WTC11 (cell line): ENCODE measurements at places on chromosomes 3 and 15.

DNA sequence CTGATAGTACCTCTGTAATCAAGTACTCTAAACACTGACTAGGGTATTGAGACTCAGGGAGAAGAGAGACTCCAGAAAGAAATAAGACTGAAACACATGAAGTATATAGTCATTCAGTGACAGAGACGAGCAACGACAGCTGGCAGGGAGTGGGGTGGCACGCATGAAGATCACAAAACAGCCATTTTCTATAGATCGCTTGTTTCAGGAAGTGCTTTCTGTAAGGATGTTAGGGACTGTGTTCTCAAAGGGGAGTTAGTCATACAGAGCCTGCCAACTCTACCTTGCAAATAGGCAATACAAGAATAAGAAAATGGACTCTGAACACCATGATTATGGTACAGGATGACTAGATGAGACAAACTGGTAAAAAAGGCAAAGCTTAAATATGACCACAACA lies 139.5 kb downstream of the TBL1XR1 start:
- no peak for DNase-seq

DNA sequence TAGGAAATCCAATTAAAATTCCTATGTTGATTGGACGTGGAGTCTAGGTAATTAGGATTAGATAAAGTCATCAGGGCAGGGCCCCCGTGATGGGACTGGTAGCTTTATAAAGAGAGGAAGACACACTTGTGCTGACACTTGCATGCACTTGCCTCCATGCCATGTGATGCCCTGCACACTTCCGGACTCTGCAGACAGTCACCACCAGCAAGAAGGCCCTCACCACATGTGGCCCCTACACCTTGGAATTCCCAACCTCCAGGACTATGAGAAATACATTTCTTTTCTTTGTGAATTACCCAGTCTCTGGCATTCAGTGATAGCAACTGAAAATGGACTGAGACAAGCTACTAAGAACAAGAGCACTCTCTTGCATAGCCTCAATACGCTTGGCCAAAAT lies 90.6 kb downstream of the CRYGS start:
- DNase-seq: no peak

DNA sequence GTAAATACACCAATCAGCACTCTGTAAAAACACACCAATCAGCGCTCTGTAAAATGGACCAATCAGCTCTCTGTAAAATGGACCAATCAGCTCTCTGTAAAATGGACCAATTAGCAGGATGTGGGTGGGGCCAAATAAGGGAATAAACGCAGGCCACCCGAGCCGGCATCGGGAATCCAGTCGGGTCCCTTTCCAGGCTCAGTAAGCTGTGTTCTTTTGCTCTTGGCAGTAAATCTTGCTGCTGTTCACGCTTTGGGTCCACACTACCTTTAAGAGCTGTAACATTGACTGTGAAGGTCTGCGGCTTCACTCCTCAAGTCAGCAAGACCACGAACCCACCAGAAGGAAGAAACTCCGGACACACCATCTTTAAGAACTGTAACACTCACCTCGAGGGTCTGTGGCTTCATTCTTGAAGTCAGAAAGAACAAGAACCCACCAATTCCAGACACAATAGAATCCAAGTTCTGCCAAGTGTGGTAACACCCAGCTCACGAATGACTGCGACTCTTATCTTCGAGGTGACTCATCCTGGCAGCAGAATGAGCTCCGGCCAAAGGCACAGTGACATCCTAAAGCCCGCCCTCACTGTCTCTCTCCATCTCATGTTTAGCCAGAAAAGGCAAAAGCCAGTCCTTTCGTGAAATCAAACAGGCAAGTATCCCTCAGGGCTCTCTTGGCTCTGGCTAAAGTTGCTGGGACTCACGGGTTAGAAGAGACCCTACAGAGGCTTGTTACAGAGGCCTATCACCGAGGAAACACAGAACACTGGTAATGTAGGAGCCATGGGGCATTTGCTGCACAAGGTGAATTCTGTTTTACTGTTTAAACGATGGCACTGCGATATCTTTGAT lies 155.2 kb downstream of the FAM43A start:
- DNase-seq: no peak

- no peak for DNase-seq
These were observed 1448.4 kb upstream of the ALCAM start for GRCh38 chr3:103918336-103918735.

GRCh38 chr3:135033737-135034136 lies 238.7 kb downstream of the EPHB1 start:
- DNase-seq: no peak

- DNase-seq: no peak
These were observed 2.9 kb upstream of the LRRC58 start for GRCh38 chr3:120352017-120352416.

- DNase-seq: peak; percentile 92
These were observed 1.2 kb downstream of the LHFPL4 start for GRCh38 chr3:9552252-9552999.

DNA sequence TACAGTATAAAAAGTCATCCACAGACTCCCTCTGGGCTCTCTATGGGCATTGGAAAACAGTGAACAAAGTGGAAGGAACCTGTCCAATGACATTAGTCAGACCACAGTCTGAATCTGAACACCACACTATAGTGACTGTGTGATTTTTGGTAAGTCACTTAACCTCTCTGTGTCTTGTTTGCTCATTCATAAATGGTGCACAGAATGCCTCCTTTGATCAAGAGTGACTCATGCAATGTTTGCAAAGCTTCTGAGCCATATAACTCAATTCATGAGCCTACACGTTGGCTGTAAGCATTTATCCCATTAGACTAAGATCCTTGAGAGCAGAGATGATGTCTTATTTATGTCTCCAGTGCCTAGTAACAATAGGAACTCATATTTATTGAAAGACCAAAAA lies 46.7 kb downstream of the SV2B start:
- no peak for DNase-seq

DNA sequence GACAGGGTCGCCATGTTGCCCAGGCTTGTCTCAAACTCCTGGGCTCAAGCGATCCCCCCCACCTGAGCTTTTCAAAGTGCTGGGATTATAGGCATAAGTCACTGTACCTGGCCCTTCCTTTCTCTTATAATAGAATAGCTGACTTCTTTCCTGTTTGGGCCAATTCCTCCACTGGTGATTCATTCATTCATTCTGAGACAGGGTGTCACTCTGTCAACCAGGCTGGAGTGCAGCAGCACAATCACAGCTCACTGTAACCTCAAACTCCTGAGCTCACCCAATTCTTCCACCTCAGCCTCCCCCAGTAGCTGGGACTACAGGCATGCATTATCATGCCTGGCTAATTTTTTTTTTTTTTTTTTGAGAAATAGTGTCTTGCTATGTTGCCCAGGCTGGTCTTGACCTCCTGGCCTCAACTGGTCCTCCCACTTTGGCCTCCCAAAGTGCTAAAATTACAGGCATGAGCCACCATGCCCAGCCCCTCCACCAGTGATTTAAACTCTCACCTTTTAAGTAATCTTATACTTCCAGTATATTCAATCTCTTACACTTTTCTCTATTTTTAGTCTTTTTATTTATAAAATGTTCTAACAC lies 20.9 kb downstream of the GNB4 start:
- DNase-seq: no peak

GRCh38 chr15:26729030-26729429 lies 43.8 kb downstream of the GABRB3 start:
- no peak for DNase-seq
